ENCODE measurements at places on chromosomes 2 and 18.

DNA sequence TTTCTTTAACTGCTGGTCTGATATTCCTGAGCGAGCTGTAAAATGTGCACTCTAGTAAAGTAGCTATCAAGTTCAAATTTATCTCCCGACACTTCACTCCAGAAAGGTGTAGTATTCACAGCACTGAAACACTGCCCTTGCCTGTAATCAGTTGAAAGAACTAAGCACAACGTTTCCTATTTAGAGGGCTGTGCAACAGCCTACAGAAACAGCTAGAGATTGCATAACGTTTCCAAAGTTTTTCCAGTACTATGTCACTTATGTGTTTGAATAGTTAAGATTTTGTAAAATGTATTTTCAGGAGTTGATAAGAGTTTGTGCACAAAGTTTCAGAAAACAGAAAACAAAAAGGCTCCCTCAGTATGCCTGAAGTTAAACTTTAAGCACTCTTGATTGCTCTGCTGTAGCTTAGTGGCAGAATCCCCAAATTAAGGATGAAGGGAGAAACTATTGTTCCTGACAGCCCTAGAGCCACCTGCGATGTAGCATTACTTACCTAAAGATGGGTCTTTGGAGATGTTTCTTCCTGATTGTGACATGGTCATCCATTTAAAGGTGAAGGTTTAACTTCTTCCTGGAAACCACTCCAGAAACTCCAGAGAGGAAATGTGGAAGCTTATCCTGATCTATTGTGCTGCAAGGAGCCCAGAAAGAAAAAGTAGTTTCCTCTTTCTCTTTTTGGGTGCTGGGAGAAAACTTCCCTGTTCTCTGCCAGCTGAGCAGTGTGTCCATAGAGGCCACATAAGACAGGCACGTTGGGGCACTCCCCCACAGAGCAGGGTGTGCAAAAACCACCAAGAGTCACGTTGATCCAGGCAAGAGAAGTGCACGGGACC lies 536 bp downstream of the PDE1A start:
- DNase-seq = no peak

- peak; percentile 73 for DNase-seq
Observed at GRCh38 chr2:230864605-230865306, at the start of gene ITM2C. Gene ITM2C (plus strand): TSS chr2:230864942. CDS start chr2:230865026, 84 bp downstream.

DNA sequence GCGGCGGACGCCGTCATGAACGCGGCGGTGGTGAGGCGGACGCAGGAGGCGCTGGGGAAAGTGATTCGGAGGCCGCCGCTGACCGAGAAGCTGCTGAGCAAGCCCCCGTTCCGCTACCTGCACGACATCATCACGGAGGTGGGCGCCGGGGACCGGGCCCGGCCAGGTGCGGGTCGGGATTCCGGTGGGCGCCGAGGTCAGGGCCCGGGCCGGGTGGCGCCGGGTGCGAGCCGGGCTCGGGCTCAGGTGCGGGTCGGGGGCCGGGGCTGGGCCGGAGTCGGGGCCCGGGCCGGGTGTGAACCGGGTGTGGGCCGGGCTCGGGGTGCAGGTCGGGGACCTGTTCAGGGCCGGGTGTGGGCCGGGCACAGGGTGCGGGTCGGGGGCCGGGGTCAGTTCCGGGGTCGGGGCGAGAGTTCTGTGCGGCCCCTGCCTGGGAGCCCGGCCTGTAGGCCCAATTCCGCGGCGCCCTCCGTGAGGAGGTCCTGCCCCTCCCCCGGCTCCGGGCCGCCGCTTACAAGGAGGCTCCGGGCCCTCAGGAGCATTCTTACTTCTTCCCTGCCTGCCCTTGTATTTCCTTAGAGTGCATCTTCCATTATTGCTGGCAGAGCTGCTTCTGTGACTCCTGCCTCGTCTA lies 447 bp downstream of the TRAF3IP1 start:
- DNase-seq = no peak

DNA sequence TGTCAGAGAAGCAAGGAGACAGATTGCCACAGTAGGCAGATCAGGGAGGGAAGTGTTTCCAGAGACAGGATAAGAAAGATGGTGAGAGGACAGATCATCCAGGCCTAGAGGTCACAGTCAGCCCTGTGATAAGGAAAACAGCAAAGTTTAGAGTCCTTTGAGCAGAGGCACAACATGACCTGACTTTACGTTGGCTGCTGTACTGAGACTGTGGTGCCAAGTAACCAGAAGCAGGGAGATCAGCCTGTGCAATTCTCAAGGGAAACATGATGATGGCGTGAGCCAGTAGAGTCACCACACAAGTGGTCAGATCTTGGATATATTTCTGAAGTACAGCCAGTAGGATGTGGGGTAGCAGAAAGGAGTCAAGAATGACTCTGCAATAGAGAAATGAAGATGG lies 43.7 kb downstream of the SMC6 start:
- no peak for DNase-seq

DNA sequence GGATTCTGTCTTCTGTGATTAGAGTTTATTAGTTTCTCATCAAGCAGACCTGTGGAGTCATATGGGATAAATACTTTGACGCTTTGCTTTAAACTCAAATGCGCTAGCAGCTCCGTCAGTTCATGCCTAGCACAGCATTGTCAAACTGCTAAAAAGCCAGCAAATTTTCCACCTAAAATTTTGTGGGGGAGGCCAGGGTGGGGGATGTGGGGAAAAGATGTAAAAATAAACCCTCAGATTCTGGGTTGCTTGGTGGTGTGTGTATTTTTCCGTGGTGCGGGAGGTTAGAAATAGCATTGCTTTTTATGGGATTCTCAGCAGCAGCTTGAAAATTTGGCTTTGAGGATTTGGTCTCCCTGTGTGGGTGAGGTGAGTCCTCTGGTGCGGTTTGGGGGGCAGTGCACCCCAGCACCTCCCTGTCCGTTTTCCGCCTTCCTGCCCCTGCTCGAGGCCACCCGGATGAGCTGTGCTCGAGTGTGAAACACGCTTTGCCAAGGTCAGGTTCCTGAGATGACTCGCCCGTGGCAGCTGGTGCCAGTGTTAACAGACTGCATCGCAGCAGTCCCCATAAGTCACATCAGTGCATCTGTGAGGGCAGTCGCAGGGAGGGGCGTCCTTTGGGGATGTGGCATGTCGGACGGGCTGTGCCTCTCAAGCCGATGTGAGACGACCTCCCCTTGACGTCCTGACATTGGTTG lies 65.9 kb downstream of the LDLRAD4 start:
- no peak for DNase-seq

DNA sequence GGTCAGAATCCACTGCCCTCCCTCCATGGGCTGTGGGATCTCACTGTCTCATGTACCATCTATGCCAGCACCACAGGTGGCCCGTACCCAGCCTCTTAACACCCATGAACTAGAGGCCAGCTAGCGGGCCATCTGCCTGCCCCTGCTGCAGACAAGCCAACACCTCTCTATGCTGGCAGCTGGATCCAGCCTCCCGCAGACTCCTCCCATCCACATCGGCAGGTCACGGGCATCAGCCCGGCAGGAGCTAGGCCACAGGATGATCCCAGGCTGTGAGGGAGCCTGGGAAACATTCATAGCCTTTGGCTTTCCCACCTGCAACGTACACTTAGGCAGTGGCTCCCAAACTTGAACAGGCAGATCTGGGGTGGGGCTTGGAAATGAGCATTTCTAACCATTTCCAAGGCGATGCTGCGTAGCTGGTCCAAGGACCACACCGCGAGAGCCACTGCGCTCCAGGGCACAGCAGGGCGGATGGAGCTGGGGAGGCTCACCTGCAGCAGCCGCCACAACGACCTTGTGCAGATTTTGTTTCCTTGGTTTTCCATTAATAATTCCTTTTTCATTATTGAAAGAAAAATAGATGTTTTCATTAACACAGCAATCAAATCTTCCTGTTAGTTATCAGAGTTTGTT lies 114.7 kb downstream of the KCNF1 start:
- no peak for DNase-seq

All from T-helper 2 cell (primary cell).